ENCODE measurements at places on chromosomes 7 and 10.

DNA sequence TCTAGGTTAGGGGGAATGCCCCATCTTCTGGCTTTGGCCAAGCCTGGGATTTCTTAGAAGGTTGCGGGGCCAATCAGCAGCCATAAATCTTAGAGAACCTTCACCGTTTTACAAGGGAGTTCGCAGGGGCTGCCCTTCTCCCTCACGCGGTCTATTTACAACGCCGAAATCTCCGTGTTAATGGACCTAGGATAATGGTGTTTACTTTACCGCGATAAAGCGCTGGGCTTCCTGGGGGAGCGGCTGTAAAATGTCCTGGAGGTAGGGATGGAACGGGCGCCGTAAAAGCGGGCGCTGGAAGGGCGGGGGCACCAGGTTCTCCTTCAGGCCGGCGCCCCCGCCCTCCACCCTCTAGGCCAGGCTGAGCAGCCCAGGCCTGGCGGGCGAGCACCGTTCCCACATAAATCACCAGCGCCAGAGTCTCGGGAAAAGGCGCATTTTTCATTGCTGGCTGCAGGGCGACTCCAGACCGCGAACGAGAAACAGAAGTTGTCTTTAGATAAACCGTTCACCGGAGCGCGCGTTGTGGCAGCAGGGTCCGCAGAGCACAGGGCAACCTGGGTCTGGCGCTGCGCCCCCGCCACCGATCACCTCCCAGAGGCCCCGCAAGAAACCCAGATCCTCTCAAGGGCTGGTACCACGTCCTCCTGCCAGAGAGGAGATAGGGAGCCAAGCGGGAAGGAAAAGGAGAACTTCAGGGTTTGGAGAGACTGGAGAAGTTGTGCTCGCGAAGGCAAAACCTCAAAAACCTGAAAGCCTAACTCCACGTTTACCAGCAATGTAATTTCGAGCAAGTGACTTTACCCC lies 12.5 kb upstream of the NKX2-3 start:
- DNase-seq, result no peak

DNA sequence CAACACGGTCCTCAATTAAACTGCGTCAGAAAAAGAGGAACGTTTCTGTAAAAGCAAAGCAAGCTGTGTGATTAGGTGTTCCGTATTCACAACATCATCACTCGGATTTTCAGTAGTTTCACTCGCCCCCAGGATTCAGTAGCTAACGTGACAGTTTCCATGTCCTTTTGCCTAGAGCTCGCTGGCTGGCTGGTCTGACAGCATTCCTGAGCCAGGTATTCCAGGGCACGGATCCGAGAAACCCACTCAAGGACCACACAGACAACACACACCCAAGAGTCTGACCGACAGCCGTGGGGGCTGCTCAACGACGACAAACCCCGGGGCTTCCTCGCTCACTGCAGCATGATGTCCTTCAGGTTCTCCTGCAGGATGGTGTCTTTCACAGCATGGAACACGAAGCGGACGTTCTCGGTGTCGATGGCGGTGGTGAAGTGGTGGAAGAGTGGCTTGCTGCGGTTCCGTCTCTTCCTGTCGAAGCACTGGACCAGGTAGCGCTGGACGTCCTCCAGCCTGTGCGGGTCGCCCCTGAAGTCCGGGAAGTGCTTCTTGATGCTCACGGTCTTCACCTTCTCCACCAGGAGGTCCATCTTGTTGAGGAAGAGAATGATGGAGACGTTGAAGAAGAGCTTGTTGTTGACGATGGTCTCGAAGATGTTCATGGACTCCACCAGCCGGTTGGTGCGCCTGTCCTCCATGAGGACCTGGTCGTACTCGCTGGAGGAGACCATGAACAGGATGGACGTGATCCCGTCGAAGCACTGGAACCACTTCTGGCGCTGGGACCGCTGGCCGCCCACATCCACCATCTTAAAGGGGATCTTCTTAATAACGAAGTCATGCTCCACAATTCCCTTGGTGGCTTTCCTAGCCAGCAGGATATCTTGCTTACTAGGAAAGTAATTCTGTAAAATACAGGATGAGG lies 43.1 kb downstream of the AMZ1 start:
- DNase-seq, result no peak

DNA sequence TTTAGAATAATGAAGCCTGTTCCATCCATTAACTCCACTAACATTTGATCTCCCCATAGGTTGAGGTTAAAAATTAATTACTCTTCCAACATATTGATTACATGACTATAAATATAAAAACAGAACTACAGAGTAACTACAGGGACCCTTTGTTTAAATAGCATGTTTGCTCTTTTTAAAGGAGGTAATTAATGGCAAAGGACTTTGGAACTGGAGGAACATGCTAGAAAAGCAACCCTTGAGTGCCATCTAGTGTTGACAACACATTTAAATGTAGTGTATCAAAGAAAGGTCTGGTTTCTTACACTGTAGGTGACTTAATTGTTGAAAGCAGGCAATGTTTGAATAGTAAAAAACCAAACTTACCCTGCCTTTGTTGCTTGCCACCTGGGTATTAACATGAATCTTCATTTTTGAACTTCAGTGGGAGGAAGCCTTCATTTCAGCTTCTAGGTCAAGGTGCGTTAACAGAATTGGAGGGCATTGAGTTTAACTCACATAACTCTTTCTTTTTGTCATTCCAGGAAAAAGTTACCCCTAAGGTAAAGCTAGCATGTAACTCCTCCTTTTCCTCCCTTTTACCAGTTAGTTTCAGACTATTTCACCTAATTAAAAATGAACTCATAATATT lies 52.6 kb upstream of the CAPZA2 start:
- DNase-seq, result no peak

DNA sequence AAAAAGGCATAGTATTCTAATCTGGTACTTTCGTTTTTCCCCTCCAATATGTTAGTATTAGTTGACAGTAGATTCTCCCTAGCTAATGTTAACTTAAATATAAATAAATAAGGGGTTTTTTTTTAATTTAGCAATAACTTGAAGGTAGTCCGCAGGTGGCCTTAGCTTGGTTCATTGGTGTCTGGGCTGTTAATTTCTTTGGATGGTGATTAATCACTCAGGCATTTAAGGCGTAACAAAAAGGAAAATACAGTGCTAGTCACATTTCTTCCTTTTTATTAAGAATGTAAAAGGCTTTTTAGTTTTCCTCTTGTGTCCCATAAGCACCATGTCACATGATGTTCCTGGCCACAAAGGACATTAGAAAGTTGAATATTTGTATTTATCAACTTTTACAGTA lies 161.0 kb upstream of the POT1 start:
- no peak for DNase-seq

DNA sequence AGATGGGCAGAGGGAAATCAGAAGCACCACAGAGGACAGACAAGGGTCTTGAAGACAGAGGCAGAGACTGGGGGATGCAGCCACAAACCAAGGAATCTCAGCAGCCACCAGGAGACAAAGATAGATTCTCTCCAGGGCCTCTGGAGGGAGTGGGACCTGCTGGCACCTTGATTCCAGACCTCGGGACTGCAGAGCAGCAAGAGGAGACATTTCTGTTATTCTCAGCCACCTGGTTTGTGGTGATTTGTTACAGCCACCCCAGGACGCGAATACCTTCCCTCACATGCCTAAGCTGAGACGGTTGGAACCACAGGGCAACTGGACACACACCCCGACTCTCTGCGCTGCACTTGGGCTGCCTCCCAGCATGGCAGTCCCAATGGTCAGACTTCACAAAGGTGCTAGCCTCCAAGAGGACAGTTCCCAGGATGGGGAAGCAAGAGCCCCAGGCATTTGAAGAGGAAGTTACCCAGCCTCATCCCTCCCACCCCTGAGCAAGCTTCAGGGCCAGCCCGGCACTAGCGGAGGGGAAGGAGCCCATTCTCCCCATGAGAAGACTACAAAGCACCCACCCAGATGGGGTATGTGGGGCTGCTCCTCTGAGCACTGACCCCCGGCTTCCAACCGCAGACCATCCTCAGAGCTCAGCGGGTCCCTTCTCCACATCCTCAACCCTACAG lies 104.6 kb upstream of the INSIG1 start:
- no peak for DNase-seq

DNA sequence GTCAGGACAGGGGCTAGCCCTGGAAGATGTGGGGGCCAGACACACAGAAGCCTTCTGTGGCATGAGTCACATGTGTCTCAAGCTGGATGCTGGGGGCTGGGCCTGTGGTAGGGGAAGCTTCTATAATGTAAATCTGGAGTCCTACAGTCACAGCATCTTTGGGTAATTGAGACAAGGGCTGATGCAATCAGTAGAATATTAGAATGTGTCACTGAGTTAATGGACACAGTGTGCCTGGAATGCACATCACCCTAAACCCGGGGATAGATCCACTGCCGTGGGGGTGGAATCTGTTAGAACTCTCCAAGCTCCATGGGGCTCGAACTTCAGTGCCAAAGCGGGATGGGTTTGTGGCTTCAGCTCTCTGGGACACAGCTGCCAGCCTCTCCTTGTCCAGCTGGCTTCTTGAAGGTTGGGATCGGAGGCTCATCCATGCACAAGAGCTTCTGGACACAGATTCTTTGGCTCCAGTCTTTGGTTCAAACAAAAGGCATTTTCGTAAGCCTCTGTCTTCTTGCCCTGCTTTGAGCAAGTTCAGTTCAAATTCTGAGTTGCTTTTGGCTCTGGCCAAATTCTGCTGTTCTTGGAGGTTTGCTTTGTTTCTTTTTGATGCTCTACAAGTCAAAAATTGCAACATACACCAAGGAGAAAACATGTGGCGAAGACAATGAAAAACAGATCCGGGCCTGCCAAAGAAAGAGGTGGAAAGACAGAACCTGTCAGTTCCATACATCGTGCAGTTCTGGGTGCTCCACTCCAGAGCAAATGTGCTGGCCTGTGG lies 194.8 kb upstream of the ZNF32 start:
- DNase-seq, result no peak

DNA sequence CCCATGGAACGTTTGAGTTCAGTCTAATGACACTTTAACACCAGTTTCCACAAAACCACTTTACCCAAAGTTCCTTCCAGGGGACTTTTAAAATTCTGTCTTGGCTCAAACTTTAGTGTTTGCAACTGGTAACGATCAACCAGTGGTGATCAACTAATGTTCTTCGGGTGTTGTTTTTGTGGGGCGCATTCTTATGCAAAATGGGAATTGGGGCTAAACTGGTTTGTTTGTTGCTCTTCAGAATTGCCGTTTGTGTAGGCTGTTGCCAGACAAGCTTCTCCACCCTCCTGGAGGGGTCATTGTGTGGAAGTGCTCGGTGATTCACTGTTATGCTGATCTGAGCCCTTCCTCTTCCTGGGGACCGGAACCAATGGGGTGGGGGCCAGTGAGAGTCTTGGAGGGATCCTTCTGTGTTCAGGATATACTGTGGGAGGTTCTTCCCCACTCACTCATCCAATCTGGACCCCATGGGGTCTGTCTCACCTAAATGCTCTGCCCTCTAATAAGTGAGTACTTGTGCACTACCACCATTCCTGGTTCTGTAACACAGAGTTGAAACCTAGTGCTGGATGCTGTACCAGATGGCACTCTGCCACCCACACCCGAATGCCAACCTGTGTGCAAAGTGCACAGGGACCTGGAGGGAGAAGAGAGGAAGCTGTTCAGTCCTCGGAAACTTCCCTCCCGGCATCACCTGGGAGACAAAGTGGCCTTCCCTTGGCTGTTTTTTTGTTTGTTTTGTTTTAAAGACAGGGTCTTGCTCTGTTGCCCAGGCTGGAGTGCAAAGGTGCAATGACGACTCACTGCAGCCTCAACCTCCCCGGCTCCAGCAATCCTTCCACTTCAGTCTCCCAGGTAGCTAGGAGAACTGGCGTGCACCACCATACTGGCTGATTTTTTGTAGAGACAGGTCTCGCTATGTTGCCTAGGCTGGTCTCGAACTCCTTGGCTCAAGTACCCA lies 2.1 kb downstream of the NFE2L3 start:
- no peak for DNase-seq

GRCh38 chr10:131655101-131655849 lies 245.5 kb upstream of the PPP2R2D start:
- no peak for DNase-seq

DNA sequence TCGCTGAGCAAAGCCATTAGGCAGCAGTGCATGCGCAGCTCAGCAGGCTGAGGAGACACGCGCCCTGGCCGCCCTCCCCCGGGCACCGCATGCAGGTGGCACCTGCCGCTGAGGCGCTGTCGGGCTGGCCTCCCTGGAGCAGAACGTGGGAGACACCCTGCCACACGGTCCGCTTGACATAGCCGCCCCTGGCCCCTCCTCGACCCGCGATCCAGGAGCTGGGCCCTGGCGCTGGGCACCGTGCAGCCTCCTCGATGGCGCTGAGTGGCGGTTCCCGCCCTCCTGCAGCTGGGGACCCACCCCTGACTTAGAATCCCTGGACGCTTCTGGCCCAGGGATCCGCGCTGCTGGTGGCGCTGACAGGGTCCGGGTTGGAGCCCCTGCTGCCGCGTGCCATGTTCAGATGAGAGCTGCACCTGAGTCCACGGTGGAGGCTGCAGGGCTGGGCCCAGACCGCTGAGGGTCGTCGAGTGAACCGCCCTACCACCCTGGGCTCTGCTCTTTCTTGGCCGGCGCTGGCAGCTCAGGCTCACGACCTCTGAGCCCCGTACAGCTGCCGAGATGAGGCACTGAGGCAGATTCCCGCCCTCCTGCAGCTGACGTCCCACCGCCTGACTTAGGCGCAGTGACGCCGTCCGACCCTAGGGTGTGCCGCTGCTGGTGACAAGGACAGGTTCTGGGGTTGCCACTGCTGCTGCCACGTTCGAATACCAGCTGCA lies 116.8 kb downstream of the OR13A1 start:
- DNase-seq, result no peak

DNA sequence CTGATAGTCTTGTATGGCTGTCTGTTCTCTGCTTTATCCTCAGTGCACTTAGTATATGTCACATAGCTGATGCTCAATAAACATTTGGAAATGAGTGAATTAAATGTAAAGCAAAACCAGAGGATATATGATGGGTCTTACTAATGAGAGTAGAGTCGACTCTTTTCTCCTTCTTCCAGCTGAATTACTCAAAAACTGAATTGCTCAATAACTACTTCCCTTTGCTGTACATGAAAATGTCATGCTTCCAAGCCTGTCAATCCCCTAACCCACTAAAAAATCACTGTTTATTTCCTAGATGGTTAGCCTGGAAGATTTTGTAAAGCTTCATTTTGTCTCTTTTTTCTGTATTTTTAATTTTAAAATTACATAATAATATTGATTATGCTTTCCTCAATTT lies 88.0 kb downstream of the OR13A1 start:
- DNase-seq, result no peak

DNA sequence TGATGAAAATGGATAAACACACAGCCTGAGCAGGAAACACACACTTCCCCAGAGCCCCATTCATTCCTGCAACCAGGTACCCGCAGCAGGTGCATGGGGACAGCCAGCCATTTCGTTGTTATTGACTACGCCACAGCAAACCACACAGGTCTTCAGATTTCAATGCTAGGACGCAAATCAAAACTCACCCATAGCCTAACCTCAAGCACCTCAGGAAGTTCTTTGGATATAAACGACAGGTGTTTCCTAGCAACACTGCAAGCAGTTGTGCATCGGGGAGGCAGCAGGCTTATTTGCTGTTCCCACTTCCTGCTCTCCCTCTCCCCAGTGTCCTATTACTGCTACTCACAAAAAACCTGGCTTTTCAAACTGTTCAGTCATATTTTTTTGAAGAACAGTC lies 176.5 kb upstream of the FRMD4A start:
- no peak for DNase-seq

- no peak for DNase-seq
Observed at GRCh38 chr10:10891124-10892082, 126.3 kb upstream of the CELF2 start.
